ENCODE measurements at places on chromosomes 4 and X.

DNA sequence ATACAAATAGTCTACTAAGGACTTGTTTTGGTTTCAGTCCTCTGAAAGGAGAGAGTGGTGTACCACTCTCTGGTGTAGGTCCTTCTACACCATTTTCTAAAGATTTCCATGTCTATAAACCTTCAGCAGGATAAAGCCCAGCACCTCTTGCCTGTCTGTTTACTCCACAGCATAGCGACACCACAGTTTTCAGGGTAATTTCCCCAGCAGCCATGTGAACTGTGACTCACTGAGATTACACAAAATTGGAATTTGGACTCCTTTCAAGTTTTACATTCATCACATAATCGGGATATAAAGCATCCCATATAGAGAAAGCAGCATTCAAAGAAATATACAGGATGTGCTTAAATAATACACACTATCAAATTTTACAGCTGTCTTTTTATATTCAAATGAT is 229.6 kb downstream of the PRDM5 start:
- DNase-seq, result no peak

DNA sequence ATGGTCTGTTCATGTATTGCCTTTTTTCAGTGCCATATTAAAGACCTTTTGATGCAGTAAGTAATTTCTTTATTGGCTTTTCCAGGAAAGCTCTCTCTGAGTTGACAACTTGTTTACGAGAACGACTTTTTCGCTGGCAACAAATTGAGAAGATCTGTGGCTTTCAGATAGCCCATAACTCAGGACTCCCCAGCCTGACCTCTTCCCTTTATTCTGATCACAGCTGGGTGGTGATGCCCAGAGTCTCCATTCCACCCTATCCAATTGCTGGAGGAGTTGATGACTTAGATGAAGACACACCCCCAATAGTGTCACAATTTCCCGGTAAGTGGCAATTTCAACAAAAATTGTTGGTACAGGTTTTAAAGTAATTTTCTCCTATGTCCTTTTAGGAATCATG is 148.0 kb downstream of the STIM2 start:
- DNase-seq, result no peak

DNA sequence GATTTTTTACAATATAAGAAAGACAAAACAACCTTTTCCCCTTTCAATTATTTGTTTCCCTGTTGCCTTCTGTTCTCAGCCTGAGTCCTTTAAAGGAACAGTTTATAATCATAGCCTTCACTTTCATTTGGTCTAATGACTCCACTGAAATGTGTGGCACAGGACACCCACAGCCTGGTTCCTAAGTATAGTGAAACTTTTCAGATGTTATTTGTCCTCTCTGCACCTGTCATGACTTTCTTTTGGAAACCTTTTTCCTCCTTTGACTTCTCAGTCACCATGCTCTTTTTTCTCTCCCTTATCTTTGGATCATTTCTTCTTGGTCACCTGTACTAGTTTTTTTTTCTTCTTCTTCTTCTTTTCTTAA is 237.8 kb upstream of the ANXA3 start:
- no peak for DNase-seq

DNA sequence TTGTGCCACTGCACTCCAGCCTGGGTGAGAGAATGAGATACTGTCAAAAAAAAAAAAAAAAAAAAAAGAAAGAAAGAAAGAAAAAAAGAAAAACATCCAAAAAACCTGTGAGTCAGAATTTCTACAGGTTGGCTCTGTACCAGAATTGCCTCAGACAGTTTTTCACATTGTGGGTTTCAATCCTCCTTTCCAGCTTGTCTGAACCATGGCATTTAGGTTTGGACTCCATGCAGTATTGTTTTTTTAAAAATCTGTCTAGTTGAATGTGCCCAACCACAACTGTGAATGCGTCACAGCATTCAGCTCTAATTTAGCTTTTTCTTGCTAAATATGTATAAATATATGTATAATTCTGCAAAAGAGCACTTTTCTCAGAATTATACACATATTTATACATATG is 31.4 kb upstream of the ARSH start:
- DNase-seq, result no peak

GRCh38 chr4:22434895-22435294 is 81.0 kb downstream of the ADGRA3 start:
- no peak for DNase-seq

- no peak for DNase-seq
Observed at GRCh38 chr4:5524446-5525299, 183.7 kb downstream of the EVC2 start.

- no peak for DNase-seq
Observed at GRCh38 chr4:105182211-105182610, 35.5 kb downstream of the TET2 start.

DNA sequence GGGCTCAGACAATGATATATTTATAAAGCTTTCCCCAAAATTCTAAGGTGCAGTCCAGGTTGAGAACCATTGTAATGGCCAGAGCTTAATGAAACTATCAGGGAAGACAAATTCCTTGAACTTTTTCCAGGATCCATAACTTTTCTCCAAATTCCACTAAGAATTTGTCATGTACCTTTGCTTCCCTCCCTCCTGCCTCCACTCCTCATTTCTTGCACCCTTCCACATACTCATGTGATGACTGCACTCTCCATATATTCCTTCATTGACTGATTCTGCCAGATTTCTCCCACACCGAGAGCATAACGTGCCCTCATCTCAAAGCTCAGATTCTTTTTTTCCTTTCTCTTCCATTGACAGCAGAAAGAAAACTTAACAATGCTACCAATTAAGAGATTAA is 20.9 kb upstream of the AMELX start:
- no peak for DNase-seq

DNA sequence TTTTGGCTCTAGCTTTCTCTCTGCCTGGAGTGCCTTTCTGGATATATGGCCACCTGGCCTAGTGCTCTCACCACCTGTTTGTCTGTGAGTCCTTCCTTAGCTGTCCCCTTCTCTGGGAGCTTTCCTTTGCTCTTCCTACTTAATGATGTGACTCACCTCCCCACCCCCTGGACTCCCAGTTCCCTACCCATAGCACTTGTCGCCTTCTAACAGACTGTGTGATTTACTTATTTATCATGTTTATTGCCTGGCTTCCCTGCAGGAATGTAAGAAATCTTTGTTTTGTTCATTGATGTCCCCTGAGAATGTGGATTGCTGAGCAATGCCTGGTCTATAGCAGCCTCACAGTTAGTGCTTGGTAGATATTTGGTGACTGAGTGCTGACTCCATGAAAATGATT is 18.9 kb downstream of the ADD1 start:
- no peak for DNase-seq

DNA sequence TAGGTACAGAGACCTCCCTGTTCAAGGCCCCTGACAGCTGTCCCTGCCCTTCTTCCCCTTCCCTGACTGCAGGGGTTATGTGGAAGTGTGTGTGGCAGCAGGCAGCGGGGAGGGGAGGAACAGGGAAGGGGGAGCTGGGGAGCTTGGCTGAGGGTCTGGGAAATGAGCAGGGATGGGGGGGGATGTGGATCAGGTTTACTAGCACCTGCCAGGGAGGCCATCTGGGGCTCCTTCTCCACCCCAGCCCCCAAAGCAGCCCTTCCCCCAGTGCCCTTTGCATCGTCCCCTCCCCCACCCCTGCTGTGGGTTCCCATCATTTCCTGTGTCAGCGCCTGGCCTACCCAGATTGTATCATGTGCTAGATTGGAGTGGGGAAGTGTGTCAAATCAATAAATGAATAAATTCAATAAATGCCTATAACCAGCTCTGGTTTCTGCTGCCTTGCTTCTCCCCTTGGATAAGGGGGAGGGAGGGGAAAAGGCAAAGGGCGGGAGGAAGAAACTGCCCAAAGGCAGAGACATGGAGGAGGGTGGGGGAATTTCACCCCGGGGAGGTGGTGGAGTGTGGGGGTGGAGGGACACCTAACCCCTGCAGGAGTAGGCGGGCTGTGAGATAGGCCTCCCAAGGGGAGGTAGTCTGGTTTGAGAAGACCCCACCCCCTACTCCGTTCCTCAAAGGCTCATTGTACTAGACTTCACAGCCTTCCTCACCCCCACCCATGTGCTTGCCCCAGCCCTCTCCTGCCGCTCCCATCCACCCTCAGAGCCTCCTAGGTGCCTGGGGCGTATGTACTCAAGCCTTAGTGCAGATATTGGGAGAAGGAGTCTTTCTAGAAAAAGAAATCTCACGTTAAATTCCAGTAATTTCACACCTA is 3.2 kb downstream of the CXorf65 start:
- DNase-seq, result no peak

GRCh38 chr4:70062000-70062399 is 11.8 kb downstream of the HTN1 start:
- peak; percentile 6 for DNase-seq

DNA sequence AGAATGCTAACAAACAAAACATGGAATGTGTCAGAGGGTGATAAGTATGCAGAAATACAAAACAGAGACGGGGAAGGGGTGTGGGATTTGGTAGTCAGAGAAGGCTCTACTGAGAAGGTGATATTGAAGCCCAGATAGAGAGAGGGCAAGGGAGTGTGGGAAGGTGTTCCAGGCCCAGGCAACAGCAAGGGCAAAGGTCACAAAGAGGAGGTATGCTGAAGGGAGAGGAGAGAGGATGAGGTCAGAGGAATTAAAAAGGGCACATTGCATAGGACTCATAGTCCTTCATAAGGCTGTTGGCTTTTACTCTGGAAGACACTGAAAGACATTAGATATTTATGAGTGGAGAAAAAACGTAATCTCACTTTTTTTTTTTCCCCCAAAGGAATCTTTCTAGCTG is 82.6 kb upstream of the TNIP3 start:
- no peak for DNase-seq

- DNase-seq, result no peak
Observed at GRCh38 chrX:154724993-154725756, 25.7 kb downstream of the GAB3 start.

DNA sequence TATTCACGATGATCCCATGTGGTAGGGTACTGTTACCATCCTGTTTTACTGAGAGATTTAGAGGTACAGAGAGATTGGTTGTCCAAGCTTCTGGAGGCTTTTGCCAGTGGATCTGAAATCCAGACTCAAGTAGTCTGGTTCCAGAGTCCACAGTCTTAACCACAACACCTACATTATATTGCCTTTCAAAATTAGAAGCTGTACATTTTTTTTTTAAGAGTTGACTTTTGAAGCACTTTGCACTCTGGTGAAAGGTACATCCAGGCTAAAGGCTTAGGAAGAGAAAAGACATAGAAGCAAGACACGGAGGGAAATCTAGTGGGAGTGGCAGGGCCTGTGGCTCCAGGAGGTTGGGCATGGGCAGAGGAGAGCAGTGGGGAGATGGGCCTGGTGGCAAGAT is 122.1 kb downstream of the AFF1 start:
- no peak for DNase-seq

GRCh38 chr4:3436048-3436797 is 5.5 kb upstream of the HGFAC start:
- DNase-seq, result no peak

DNA sequence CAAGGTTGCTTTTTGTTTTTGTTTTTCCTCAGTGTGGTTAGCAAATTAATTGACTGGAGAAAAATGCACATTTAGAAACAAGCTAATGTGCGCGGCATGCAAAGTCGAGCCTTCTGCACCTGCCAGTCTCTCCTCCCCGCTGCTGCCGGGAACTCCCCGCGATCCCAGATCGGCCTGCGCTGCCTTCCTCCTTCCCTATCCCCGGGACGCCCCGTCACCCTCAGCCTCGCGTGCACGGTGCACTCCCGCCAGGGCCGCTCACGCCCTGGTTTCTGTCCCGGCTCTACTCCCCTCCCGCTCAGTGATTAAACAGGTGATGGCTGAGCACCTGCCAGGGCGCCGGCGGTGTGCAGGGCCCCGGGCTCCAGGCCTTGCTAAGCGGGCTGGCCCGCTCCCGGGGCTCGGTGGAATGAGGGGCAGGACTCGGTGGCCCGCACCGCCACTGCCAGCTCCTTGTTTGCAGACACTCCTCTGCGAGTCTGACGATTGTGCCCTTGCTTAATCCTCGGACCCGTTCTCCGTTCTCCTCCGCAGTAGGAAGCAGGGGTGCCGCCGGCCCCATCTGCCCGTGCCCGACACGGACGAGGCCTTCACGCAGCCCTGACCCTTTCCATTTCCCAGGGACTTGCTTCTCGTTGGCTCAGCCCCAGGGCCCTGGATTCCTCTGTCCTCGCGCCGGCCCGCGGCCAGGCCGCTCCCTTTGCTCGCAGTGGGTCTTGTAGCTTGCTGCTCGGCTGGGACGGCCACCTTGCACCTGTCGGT is 143.4 kb downstream of the TRIML1 start:
- DNase-seq, result no peak

GRCh38 chr4:157242871-157243270 is 22.3 kb downstream of the GRIA2 start:
- no peak for DNase-seq

DNA sequence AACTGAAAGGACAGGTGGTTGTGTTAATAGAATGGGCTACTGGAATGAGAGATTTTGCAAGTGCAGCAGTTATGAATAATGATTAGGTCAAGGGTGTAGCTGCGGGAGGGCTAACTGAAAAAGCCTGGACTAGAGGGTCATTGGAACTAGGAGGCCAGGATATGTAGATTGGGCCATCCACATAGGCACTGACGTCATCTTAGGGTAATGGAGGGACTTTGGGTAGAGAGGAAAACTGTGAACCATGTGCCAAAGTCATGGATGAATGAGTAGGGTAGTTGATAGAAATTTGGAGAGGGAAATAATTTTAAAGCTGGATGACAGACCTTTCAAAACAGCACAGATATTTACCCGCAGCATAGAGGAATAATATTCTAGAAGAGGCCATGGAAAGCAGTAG is 123.6 kb upstream of the SLITRK2 start:
- DNase-seq, result no peak

DNA sequence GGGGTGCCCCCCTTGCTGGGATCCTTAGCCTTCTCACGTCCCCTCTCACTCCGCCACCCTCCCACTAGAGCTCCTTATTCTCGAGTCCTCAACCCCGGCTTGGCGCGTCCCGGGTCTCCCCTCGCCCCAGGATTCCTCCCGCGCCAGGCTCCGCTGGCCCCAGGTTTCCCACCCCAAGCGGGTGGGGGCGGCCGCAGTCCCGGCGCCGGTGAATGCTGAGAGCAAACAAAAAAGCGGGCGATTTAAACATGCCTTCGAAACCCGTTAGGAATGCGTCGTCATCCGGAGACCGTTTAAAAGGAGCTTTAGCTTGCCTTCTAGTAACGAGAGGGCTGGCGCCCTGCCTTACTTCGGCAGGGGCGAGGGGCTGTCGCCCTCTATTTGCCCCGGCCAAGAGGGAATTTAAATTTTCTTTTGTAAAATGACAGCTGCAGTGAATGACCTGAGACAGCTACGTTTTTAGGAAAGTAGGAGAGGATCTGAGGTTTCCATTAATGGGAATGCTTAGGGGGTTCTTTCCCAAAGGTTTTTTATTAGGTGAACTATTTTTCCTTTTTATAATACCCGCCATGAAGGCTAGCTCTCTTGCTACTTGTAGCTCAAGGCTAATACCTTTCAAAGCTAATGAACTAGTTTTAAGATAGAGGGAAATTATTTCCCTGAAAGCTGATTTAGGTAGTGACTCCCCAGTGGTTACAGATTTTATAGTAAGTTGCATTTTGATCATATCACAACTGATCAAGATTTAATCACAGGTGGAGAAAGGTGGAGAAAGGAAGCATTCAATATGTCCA is 3.1 kb downstream of the JADE1 start:
- peak; percentile 22 for DNase-seq

GRCh38 chr4:90844241-90844640 is 717.0 kb downstream of the CCSER1 start:
- no peak for DNase-seq

Data from GM19239 (cell line).